Stimulated activated CD4-positive, alpha-beta T cell treated with anti-CD3 and anti-CD28 coated beads, Interleukin-12 subunit alpha, Interleukin-12 subunit beta, amount 100 ng/mL, for 24 hours (primary cell): ENCODE measurements at places on chromosomes 12 and 14.

- DNase-seq = no peak
These were observed 18.9 kb downstream of the BICD1 start for GRCh38 chr12:32125455-32126084.

- no peak for DNase-seq
These were observed 508.2 kb upstream of the ATP2B1 start for GRCh38 chr12:90216815-90217214.

DNA sequence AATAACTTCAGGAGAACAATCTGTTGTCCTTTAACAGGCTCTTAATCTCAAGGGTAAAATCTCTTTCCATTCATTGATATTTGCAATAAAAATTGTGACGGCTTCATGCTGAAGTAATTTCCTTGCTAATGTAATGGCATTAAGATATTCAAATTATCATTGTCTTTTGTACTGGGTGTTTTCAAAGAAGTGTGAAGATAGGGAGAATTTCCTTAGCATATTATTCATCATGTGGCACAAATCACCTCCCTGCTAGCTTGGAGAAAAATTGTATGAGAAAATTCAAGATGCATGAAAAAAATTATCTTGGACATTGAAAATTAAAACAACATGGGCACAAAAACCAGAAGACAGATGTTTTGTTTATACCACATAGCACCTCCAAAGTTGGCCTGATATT lies 63.6 kb upstream of the ARID2 start:
- no peak for DNase-seq

DNA sequence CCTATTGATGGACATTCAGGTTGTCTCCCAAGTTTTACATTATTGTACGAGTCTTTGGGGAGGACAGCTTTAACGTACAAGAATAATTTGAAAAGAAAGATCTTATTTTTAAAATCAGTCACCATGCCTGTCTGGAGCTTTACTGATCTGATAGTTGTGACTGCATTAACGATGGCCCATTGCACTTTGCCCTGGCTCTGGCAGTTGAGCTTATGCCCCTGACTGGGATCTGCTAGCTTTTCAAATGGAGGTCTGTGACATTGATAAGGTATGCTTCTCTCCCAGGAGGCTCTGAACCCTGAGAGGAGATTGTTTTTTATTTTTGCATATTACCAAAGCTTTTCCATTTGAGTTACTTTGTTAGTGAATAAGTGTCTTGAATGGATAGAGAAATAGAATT lies 17.9 kb upstream of the RAB3IP start:
- DNase-seq = no peak

DNA sequence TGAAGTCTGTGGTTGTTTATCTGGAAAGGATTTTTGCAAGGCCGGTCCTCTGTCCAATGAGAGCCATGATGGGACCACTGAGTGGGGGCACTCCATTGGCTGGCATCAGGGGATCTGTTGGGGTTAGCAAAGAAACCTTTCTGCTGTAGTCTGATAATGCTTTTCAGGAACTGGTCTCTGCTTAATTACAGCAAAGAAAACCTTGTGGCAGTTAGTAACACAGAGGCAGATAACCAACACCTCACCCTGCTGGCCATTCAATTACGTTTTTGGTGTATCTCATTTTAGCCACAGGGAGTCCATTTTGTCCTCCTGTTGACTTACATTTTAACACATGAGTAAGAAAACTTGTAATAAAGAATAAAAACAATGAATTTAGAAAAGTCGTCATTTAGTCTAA lies 629.3 kb upstream of the MDGA2 start:
- DNase-seq = no peak

- DNase-seq = peak; percentile 43
These were observed 19.6 kb downstream of the LGMN start for GRCh38 chr14:92728759-92729364.

GRCh38 chr14:92897922-92898565 lies 24.9 kb upstream of the CHGA start:
- DNase-seq = peak; percentile 31

DNA sequence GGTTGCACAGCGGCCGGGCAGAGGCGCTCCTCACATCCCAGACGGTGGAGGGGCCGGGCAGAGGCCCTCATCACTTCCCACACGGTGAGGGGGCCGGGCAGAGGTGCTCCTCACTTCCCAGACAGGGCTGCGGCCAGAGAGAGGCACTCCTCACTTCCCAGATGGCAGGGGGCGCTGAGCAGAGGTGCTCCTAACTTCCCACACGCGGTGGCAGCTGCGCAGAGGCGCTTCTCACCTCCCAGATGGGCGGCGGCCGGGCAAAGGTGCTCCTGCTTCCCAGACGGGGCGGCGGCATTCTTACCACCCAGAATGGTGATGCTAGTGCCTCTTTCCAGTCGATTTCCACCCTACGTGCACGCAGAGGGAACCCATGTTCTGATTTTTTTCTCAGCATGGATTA lies 304.4 kb downstream of the RGS6 start:
- no peak for DNase-seq

DNA sequence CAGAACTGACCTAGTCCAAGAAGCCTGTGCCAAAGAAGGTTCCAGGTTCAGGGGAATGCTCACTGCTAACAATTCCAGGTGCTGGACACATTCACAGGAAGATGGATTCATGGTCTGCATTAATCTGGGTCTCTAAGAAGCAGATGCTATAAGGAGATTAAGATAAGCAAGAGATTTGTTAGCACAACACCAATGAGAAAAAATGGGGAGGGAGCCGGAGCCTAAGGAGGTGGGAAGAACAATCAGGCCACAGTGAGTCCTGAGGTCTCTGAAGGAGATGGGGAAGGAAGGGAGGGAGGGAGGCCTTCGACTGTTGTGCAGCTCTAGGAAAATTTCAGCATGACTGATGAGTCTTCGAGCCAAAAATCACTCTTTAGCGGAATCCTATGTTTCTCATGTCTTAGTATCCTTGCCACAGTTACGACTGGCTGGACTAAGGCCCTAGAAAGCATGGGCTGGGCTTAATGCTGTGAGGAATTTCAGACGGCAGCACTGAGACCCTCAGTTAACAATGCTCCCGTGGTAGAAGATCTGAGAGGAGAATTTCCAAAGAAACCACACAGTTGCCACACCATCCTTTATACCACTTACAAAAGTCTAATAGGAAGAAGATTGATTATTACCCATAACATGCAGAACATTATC lies 31.5 kb upstream of the PTGDR start:
- DNase-seq = no peak

DNA sequence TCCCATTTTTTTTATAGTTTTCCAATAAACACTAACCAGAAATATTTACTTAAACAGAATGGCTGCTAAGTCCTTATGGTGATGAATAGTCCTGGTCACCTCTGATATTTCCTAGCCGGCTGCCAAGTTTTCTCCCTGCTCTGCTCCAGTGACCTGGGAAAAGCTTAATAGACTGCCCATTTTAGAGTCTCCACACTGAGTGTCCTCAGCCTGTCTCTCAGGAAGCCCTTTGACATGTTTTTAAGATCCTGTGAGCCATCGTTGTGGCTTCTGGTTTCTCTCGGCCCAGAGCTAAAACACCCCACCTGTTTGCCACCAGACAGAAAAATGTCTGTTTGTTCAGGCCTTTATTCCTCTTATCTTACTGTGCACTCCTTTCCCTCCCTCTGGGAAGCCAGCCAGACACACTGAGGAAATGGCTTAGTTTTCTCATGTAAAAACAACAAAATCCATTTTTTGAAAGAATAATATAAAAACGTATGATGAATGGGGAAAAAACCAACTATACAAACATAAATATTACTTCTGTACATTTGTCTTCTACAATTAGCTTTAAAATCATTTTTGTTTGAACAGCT lies 25.4 kb upstream of the ALDH2 start:
- DNase-seq = no peak

DNA sequence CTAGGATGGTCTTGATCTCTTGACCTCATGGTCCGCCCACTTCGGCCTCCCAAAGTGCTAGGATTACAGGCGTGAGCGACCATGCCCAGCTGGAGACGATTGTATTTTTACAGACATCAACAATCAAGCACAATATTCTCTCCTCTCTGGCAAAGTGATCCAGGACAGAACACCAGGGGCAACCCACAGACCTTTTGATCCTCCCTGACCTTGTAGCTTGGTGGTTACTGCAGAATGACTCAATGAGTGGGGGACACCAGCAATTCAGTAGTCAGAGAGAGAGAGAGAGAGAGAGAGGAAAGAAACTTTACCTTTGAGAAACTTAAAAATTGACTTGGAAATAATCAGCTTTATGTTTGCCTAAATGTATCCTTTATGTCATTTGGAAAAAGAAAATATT lies 51.2 kb downstream of the DRAM1 start:
- no peak for DNase-seq

DNA sequence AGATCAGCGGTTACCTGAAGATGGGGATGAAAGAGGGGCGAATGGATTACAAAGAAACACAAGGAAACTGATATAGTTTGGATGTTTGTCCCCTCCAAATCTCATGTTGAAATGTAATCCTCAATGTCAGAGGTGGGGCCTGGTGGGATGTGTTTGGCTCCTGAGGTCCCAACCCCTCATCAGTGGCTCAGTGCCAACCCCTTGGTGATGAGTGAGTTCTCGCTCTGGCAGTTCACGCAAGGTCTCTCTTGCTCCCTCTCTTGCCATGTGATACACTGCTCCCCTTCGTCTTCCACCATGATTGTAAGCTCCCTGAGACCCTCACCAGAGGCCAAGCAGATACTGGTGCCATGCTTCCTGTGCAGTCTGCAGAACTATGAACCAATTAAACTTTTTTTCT lies 28.0 kb downstream of the ITGA7 start:
- no peak for DNase-seq

DNA sequence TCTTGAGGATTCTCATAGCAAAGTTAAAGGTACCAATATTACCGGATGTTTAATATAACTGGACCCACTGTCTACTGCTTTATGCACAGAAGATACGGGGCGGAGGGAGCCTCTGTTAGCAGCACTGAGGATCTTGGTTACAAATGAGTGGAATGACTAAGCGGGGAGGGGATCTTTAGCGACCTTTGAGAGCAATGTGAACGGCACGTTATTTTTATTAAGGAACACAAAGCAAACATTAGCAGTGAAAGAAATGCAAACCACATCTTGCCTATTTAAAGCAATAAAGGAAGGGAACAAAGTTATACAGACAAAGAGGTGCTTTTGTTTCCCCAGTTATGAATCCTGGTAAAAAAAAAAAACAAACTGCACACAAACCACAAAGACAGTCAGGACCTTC lies 27.1 kb upstream of the PRMT8 start:
- DNase-seq = no peak

- DNase-seq = no peak
These were observed 70.6 kb upstream of the PAWR start for GRCh38 chr12:79761341-79761740.

DNA sequence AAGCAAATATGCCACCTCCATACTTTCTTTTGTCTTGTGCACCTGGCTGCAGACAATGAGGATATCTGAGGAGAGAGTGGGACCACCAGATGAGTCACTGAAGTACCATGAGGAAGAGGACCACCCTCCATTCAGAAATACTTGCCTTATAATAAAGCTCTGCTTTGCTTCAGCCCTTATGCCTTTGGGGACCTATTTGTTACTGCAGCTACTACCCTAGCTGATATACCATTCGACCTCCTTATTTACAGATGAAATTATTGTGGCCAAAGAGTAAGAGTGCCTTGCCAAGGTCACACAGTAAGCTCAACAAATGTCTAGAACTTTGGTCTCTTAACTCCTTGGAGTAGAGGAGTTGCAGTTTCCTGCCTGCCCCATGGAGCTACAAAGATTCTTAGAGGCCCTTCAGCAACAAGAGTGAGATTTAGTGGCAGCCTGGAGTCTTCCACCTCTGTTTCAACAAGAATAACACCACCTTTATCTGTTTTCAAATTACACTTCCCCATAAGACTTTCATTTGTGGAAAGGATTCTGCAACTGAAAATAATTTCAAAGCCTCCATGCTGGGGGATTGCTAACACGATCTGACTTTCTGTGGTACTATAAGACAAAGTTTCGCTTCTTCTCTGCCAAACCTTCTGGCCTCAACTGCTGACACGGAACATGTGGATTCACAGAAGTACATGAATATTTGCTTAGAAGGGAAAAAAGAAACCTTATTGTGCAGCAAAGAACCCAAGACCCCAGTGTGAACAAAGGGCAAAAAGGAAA lies 3.6 kb downstream of the CMKLR1 start:
- no peak for DNase-seq

GRCh38 chr14:82445810-82446570 lies 912.3 kb upstream of the SEL1L start:
- DNase-seq = no peak

GRCh38 chr12:94427501-94428381 lies 31.9 kb downstream of the CEP83 start:
- DNase-seq = no peak

DNA sequence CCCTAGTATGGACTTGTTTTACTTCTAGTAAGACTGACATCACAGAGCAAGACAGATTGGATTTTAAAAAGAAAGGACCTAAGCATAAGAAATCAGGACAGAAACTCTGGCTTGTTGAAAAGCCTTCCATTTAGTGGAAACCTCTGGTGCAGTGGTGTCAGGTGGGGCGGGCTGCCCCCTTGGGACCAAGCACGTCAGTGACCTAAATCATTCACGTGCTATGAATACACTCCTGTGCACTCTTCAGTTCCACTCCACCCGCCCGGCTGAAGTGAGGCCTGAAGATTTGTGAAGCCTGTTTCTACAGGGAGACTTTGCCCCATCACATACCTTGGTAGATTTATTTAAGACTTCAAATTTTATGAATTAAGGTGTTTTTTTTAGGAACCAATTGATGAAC lies 58.2 kb upstream of the STRN3 start:
- no peak for DNase-seq

DNA sequence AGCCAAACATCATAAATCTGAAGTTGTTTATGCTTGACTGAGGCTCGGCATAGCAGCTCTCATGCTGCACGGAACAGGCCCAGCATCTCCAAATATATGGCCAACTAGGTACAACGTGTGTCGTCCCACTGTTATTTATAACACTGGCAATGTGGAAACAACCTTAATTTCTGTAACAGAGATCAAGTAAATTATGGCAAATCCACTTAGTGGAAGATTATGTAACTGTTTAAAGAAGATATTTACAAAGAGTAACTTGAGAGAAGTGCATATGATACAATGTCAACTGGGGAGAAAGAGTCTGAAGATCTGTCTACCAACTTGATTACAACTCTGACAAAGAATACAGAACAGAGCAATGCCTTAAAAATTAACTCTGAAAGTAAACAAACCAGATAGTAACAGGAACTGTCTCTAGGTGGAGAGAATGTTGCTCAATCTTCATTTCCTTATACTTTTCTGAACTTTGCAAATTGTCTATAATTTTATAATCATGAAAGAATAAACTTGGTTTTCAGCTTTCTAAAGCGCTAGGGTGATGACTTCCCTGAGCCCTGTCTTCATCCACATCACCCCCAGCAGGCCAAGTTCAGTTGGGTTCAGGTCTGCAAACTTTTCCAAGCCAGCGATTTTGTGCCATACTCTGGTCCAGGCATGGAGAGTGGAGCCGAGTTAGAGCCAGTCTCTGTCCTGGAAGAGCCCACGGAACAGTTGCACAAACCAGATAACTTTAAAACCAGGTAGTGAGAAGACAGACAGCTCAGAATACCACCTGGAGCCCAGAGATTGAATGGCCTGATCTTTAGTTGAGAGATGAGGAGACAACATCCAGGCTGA lies 44.3 kb upstream of the BDKRB2 start:
- DNase-seq = no peak

- no peak for DNase-seq
These were observed 5.7 kb downstream of the FAM222A start for GRCh38 chr12:109719123-109720022.

GRCh38 chr12:39975374-39975918 lies 130.4 kb downstream of the SLC2A13 start:
- DNase-seq = no peak

- no peak for DNase-seq
These were observed 65.1 kb downstream of the SIX6 start for GRCh38 chr14:60573943-60574495.
